ENCODE measurements at places on chromosomes 2 and 18. TPM values are rescaled to one million over a fixed set of nuclear protein-coding genes. Genes with fewer than 3 reads are reported as not detected.
A peak's percentile ranks its signal among the peaks of the same experiment; 100 is the strongest.

DNA sequence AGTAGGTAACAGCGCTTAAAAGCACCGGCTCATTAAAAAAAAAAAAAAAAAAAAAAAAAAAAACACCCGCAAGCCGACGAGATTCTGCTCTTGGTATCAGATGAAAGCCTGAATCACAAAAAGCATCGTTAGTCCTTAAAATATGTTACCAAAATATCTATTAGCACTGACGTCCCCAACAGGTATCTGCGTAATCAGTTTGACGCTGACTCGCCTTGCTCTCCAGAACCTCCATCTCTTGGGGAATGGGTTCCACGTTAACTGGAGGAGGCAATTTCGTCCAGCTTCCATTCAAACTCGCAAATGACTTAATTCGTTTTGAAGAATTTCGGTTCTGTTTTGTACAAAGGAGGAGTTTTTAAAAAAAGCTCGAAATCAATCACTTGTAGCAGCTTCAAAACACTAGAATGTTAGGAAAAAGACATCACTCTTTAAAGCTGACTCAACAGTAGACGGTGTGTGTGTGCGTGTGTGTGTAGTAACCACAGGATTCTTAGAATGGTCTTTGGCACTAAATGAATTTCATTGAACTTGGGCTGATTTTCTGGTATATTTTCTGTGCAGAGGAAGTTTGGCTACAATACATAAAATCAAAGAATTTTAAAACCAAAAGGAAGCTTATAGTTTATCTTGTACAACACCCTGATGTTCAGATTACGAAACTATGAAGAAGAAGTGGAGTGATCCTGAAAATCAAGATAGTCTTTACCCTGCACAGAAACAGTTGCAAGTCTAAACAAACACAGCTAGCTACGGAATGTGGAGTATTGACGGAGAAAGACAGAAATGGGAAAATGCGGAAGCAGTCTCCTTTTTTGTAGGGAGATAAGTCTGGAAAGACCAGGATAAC is 1.1 kb upstream of the PGAP1 start:
- no peak for DNase-seq

DNA sequence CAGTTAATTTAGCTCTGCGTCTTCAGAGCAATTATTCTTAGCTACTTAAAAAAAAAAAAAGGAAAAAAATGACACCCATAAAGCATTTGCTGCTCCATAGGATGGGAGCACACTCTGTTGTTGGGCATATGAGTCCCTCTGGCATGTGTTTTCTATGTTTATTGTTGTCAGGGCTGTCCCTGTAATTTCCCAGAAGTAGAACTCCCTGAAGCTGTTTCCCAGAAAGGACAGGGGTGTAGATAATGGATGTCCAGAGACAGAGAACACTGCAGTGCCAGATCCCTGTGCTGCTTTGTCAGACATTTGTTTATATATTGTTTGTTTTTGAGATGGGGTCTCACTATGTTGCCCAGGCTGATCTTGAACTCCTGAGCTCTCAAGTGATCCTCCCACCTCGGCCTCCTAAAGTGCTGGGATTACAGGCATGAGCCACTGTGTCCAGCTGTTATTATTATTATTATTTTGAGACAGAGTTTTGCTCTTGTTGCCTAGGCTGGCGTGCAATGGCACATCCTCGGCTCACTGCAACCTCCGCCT is 32.6 kb downstream of the GALM start:
- no peak for DNase-seq

GRCh38 chr18:76459312-76459686 is 35.7 kb downstream of the ZNF516 start:
- DNase-seq = no peak

- DNase-seq = no peak
These were observed 9.9 kb downstream of the NFE2L2 start for GRCh38 chr2:177254433-177255226.

GRCh38 chr2:84878896-84879583 is 1.8 kb downstream of the TRABD2A start:
- no peak for DNase-seq

- DNase-seq = peak; percentile 87
These were observed at the start of gene CCT7 for GRCh38 chr2:73233932-73234832. CCT7 (plus strand) TSS chr2:73234308; CDS start chr2:73234379, 71 bp downstream.

DNA sequence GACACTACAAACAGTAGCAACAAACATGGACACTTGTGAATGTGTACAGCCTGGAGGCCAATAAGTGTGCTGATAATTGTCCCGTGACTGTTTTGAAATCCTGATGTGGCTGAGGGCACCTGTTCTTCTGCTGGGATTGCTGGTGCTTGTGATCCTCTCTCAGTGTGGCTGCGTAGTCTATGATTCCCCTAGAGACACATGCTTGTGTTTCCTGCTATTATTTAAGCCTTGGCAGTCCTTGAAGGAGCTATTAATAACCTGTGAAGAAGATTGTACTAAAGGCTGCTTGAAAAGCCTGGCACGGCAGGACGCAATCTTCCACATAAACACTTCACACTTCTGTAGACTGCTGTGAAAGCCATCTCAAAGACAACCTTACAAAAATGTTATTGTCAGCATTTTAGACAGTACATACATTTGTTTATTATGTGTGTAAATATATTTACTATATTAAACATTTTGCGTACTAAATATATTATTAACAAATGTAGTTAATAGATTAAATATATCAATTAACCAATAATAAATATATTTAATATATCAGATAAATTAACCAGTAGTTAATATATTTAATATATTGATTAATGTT is 71.4 kb downstream of the GALR1 start:
- no peak for DNase-seq

DNA sequence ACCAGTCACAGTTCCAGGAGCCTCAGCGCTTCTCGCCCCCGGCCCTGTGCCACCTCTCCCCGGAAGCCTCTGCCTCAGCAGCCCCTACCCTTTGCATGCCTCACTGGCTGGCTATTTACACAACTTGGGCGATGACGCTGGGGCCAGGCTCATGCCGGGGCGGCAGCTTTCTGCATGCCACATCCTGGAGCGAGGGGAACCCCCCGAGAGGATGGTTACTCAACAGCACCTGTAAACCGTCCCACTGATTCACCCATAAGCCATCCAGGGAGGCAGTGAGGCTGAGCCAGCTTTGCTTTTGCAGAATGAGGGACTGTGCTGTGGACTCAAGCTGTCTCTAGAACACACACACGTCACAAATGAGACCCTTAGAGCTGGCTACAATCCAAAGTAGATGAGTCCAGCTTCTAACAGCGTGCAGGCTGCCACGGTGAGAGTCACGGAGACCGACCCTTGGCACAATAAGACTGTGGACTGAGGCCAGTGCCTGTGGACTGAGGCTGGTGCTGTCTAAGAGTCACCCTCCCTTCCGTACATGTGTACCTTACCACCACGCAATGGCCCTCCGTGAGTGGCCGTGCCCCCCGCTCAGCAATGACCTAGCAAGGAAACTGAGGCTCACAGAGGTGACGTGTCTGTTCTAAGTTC is 45.6 kb upstream of the ODC1 start:
- peak; percentile 87 for DNase-seq

DNA sequence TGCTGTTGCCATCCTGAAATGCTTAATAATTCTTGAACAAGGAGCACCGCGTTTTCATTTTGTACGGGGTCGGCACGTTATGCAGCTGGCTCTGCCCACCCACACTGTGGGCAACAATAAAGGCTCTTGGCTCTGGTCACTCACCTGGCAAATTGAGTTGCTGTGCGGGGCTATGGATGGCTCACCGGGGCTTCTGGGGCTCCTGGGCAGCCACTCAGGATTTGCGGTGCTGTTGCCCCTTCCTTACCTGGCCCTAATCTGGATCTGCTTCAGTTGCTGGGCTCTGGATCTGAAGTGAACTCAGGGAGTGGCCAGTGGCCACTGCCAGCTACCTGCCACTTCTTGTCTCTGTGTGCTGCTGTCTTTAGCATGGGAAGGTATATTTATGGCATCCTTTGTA is 22.7 kb downstream of the RHOB start:
- DNase-seq = no peak

DNA sequence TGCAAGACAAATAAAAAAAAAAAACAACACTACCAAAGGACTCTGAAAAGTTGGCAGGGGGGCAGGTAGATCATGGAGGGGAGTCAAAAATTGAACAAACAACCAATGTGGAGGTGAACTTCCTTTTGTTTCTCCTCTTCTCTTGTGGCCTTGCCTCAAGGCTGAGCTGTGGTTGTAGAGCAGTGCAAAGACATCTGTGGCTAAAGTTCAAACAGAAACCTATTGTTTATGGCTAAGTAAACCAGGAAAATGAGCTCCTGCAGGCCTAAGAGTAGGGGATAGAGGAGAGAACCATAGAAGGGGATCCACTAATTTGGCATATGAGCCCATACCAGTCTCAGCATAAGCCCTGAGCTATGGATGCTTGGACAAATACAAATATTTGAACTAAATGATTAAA is 40.2 kb upstream of the EGR4 start:
- no peak for DNase-seq

GRCh38 chr2:50596515-50596914 is 435.4 kb downstream of the NRXN1 start:
- DNase-seq = no peak

DNA sequence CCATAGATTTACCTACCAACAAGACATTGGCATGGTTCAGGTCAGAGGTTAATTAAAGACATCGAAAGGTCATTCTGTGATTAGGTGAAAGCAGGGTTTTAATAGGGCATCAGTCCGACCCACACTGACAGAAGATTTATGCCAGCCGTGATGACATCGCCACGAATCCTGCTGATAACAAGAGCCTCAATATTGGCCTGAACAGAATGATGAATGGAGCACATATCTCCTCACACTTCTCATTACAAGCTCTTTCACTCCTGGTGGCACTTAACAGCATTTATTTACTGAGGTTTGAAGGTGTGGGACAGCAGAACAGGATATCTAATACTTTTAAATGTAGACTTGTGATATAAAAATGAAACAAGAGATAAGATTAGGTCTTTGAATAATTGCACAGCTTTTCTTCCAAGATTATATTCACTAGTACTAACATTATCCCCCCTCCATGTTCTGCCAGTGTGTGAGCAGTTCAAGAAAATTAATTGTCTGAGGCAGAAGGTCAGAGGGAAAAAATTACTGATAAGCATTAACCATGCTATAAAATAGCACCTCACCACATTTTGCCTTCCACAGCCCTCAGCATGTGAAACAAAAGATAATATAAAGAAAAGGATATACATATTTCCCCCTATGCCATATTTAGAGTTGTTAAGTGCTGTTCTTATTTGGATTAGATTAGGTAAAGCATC is 23.1 kb upstream of the INSIG2 start:
- DNase-seq = no peak

The CD207 gene
- total RNA-seq = not detected

The TFCP2L1 gene
- total RNA-seq = 0.11 TPM

The IL36A gene
- total RNA-seq = not detected

The TEX44 gene
- total RNA-seq = not detected
